ENCODE measurements at places on chromosomes 11 and 22.

GRCh38 chr11:22807391-22807790 lies 22.2 kb downstream of the SVIP start:
- DNase-seq, result no peak

- DNase-seq, result no peak
These were observed 9.4 kb downstream of the TRIM29 start for GRCh38 chr11:120128392-120129119.

GRCh38 chr11:125941619-125942611 lies 3.9 kb upstream of the VSIG10L2 start:
- DNase-seq, result no peak

DNA sequence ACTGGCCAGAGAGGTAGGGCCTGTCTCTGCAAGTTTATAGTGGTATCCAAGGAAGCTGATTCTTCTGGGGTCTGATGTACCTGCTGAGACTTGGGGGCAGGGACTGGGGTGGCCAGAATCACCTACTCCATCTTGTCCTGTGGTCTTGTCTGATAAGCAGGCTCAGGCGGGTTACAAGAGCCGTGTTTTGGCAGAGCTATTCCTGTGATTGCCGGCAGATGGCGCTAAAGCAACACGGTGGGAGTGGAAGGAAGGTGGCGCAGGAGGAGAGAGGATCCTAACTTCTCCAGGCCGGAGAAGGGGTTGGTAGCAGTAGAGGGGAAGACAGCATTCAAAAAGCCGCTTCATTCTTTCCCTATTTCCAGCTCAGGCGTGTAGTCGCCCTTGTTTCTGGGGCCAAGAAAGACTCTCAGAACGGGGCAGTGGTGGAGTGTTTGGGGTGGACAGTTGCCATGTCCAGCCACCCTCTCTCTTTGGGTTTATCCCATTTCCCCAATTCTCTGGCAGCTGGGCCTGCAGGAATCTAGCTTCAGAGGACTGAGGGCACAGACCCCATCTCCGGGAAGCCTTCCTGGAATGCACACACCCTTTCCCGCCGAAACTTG lies 15.1 kb downstream of the CHRM1 start:
- no peak for DNase-seq

DNA sequence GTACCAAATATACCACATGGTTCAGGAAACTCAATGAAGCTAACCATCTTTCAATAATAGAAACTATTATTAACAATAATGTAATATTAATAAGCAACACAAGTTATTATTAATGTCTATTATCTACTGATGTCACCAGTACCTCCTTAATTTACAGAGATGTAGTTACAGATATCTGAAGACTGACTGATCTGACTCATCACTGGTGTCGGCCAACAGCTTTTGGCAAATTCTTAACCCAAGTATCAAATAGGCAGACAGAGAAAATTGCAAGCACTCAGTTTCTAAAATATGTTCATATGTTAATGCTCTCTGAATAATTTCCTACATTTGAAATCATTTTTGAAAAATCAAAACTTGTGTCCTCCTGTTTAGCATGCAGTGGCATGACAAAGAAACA lies 100.4 kb upstream of the DDI1 start:
- no peak for DNase-seq

GRCh38 chr11:22163394-22163797 lies 29.5 kb upstream of the ANO5 start:
- no peak for DNase-seq

- DNase-seq, result no peak
These were observed 34.1 kb upstream of the CALCA start for GRCh38 chr11:15006139-15006759.

DNA sequence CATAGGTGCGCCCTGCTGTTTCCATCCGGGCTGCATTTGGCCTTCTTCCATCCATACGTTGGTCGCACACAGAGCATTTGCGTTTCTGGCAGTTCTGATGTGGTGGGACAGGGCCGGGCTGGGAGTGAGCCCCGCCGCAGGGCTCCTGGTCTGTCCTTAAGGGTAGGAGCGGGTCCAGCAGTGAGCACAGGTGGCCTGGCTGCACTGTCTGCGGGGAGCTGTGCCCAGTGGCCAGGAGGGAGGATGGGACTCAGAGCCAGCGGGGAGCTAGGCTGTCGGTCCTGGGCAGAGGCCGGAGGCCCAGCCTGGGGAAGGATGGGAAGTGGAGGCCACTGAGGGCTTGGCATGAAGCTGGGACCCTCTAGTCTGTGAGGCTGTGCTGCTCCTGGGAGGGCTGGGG lies 385.1 kb downstream of the TBC1D22A start:
- DNase-seq, result no peak

DNA sequence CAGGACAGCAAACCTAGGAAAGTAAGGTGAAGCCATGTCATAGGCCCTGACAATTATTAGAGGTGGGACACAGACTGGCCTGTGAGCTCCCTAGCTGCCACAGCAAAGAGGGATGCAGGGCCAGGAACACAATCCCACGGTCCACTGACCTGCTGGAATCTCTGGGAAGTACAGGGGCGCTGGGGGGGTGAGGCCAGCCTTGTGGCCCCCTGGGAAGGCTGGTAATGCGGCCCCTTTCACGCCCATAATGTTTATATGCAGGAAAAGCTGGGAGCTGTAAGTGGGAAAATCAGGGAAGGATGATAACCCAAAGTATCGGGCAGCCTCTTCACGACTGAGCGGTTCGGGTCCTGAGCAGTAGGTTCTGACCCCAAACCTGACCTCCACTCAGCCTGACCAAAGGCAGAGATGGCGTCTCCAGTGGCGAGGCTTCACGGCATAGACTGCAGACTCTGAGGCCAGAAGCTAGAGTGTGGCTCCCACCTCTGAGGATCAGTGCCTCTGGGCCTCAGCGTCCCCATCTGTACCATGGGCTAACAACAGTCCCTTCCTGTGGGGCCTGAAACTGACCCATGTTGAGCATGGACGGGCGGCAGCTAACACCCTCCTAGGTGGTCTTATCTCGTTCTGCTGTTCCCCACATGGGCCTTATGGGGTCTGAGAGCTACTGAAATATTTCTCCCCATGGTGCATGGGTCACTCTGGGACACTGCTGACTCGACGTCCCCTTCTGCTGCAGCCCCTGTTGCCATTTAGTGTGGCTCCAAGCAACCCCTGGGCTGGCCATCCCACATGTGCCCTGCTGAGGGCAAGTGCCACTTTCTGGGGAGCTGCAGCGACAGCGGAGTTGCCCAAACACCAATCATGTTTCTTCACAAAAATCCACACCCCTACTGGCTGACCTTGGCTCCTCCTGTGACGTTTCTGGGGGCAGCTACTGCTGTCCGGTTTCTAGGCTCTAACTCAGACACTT lies 101.8 kb downstream of the PHF21B start:
- no peak for DNase-seq

DNA sequence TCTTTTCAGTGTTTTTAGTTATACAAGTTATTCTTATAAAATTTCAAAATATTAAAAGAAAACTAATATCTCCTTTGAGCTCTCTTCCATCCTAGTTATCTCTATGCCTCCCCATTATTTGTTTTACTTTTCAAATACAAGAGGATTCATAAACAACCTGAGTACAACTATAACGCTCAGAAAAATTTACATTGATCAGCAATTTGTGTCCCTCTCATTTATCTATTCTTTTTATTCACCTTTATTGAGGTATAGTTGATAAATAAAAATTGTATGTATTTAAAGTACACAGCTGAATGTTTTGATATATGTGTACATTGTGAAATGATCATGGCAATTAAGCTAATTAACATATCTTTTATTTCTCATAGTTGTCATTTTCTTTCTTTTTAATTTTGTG lies 57.6 kb downstream of the GRIA4 start:
- DNase-seq, result no peak

- no peak for DNase-seq
These were observed 41.5 kb downstream of the IL10RA start for GRCh38 chr11:118027694-118028093.

GRCh38 chr22:44537015-44537414 lies 39.0 kb upstream of the RTL6 start:
- DNase-seq, result no peak

- DNase-seq, result no peak
These were observed 892.8 kb downstream of the NTM start for GRCh38 chr11:132263241-132263640.

DNA sequence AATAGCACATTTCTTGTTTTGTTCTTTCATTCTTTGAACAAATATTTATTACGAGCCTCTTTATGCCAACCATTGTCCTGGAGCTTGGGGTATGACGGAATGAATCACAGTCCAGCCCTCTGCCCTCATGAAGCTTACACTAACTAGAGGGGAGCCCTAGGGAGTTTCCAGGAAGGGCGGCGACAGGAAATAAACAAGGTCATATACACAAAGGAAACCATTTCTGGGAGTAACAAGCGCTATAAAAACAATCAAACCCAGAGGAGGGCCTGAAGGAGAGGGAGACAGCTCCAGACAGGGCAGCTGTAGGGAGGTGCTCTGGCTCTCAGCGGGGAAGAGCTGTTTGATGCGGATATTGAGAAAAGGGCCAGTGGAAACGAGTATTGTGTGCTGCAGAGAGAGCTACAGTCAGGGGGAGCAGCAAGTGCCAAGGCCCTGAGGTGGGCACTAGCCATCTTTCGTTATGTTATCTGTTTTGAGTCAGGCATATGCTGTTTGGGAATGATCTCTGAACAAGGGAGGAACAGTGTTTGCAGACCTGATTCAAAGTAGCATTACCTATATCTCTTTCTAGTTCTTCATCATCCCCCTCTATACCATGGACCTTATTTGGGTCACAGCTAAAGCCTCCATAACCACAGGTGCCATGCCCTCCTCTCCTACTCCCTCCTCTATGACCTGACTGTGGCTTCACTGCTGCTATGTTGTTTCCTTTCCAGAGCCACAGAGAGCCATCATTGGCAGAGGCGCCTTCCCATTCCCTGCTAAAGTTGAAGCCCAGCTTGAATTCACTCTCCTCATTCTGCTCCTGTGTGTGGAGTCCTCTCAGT lies 15.3 kb upstream of the ZBTB16 start:
- no peak for DNase-seq

- DNase-seq, result no peak
These were observed 12.6 kb upstream of the UBASH3B start for GRCh38 chr11:122642971-122643370.

DNA sequence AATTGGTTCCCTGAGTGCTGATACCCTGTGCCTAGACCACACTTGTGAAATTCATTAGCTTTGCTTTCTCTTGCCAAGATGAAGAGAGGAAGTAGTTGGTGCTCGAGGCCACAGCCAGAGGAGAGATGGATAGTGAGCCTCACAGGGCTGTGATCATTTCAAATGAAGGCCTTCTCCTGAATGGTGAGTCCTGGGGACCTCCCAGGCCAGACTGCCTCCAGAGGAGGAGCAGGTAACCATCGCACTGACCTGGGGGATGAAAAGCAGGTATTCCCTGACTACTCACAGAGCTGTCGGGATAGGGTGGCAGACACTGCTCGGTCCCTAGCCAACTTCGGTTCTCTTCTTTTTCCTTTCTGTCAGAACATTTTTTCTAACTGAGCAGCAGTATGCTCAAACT lies 4.8 kb upstream of the FXYD6 start:
- no peak for DNase-seq

DNA sequence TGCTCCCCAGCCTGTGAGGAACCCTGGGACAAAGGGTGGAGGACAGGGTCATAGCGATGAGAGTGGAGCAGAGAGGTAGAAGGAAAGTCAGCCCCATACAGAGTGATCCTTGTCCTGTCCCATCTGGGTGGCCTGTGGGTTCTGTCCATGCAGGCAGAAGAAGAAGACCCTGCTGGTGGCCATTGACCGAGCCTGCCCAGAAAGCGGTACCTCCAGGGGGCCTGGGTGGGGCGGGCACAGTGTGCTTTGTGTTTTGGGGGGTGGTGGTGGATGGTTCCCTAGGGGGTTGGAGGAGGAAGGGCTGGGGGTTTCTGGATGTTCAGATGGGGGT lies 7.9 kb downstream of the SIDT2 start:
- no peak for DNase-seq

DNA sequence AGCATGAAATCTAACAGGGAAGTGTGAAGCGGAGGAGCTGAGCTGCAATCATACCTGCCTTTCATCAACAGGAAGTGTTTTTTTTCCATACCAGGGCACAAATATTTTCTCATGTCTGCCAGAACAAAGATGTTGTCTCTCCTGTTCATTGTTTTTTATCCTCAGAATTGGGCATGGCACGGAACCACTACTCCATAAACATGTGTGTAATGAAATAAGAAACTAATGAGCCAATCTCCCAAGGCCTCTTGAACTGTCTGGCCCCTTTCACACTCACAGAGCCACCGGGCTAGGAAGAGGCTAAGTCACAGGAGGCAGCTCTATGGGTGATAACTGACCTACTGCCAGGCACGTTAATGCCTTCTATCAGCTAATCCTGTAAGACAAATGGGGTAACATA lies 124.4 kb downstream of the ETS1 start:
- no peak for DNase-seq

DNA sequence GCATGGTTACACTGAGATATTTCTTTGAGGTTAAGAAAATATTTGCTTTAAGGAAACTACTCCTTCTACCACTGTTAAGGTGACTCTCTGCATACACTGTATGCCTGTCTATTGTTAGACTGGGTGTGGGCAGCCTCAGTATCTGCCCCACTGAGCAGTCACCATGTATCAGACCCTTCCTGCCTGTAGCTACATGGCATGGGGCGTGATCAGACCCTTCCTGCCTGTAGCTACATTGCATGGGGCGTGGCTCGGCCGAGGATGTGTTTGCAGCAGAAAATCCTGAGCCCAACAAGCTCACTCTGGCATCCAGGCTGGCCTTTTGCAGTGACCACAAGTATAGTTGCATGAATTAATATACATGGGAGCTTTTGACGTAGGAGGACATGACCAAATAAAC lies 669.4 kb downstream of the OPCML start:
- DNase-seq, result no peak
